Stimulated activated CD4-positive, alpha-beta T cell treated with anti-CD3 and anti-CD28 coated beads, Interleukin-15, amount 100 ng/mL, for 24 hours (primary cell): ENCODE measurements at places on chromosomes 12 and 14.

GRCh38 chr12:18492372-18493025, 231.2 kb downstream of the PIK3C2G start:
- no peak for DNase-seq

GRCh38 chr14:95327558-95328374, 8.1 kb upstream of the CLMN start:
- no peak for DNase-seq

- DNase-seq, result peak; percentile 59
These were observed 704 bp downstream of the ATP2B1 start for GRCh38 chr12:89707703-89708564.

- DNase-seq, result peak; percentile 55
These were observed 126.4 kb downstream of the DUSP6 start for GRCh38 chr12:89225808-89226411.

DNA sequence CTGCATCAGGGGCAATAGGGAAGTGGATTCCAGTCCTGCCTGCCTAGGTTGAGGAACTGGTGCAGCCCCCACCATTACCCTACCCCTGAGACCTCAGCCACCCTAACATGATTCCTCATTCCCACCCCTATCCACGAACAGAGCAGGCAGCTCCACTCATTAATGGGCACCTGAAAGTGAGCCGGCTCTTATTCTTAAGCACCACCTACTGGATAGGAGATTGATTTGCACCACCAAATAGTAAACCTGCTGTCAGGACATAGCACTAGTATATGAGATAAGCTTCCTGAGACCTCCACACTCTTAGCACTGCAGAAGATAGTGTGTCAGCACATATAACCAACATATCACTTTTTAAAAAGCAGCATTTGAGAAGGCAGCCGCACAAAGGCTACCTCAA, 573.2 kb downstream of the SOX5 start:
- DNase-seq, result no peak

GRCh38 chr12:78732481-78732880, 132.1 kb upstream of the SYT1 start:
- no peak for DNase-seq

DNA sequence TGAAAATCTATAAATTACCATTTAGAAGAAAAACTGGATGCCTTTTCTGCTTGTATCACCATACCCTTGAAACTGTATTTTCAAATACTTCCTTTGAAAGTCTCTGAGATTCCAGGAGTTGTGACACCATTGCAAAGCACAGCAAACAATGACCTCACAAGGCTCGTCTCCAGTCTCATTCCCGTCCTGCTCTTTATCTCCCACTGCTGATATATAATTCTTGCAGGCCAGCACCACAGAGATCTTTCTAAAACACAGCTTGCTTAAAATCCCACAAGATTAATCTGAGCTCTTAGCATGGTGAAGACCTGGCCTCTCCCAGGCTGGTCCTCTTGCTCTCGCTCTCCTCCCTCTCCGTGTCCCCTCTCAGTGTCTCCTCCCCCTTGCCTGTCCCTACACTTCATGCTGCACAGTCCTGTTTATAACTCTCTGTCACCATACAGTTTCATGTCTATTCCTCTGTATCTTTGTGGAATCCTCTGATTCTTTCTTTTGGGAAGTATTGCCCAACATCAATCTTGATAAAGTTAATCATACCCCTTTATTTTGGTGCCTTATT, 51.8 kb downstream of the ZFYVE21 start:
- no peak for DNase-seq

- peak; percentile 85 for DNase-seq
These were observed 21.2 kb downstream of the PRPF40B start for GRCh38 chr12:49644620-49644994.

- peak; percentile 44 for DNase-seq
These were observed 50.2 kb downstream of the SETD3 start for GRCh38 chr14:99430491-99430890.

- no peak for DNase-seq
These were observed 84.2 kb upstream of the BMP4 start for GRCh38 chr14:54040846-54041245.

DNA sequence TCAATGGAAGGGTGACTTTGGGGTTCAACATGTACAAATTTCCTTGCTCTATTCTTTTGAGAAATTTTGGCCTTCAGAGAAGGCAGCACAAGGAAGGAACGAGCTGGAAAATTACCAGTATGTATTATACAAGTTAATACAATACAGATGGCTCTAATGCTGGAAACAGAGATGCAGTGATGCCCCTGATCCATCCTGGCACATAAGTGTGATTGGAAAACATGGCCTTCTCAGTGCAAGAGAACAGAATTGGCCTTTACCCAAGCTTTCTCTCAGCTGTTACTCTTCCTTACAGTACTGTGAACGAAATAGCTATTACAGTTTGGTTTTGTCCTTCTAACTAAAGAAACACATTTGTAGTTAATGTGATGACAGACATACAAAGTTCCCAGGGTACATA, 102.5 kb upstream of the GPHB5 start:
- DNase-seq, result no peak

GRCh38 chr12:119914666-119915065, 37.5 kb upstream of the CIT start:
- DNase-seq, result no peak

- DNase-seq, result no peak
These were observed 27.9 kb downstream of the ACTN1 start for GRCh38 chr14:68951035-68951797.

DNA sequence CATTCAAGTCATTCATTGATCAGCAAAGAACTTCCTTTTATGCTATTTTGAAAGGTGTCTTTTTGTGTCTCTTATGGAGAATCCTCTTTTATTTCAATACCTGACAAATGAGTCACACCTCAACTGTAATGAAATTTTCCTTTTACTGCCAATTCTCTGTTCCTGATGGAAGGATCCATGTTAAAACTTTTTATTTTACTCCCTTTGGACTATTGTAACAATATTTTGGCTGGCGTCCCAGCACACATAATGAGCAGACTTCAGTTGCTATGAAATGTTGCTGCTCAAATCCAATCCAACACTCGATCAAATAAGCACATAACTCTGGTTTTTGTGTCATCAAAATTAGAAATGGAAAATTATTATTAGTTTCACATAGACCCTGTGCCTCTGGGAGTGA, 21.9 kb upstream of the SLC15A5 start:
- DNase-seq, result no peak

DNA sequence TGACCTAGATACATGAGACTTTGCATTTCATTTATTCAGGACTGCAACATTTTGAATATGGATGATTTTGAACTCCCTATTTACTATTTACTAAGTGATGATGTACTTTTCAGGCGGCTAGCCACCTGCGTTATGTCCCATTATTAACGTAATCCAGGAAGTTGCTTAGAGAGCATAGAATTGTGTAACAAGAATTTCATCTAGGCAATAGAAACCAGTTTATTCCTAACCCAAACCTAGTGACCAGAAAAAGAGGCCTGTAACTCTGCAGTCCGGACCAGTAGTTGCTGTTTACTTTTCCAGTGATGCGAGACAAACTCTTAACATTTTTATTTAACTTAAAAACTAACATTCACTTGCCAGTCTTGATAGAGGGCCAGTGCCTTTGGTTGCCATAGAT, 12.3 kb downstream of the NUDT4 start:
- no peak for DNase-seq

DNA sequence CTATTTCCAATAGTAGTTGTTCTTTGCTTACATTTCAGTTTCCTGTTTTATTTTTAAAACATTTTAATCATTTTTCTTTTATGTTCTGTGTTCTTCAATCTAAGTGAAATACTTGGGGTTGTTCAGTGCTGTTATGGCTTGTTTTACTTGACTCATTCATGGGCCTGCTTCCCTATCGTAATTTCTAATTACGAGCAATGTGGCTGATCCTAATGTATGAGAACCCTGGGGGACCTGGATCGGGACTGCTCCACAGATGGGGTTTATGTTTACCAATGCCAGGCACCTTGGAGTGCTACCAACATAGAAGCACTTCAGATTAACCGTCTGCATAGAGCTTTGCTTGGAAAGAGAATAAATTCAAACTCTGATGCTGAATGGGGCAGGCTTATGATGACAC, 29.8 kb downstream of the TECPR2 start:
- DNase-seq, result no peak

DNA sequence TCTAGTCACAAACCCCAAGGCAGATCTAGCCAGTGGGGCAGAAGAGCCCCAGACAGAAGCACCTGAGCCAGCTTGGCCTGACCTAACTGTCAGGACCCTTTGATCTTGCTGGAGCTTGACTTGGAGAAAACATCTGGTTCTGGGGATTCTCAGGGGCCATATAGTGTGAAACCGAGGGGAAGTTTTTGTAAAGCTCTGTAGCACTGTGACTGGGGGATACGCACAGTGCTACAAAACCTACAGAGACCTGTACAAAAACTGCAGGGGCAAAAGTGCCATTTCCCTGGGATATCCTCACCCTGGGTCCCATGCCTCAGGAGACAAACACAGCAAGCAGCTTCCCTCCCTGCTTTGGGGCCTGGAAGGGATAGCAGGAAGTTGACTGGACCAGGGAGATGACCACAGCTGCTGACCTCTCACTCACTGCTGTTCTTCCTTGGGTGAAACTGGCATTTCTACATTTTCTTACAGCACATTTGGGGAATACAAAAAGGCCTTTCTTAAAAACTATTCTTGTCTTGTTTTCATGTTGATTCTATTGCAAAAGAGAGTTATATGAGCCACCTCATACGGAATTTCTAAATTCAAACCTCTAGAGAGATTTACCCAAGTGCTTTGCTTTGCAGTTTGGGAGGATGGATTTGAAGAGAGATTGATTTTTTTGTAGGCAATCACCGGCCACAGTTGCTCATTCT, 140.0 kb downstream of the DAD1 start:
- DNase-seq, result no peak

DNA sequence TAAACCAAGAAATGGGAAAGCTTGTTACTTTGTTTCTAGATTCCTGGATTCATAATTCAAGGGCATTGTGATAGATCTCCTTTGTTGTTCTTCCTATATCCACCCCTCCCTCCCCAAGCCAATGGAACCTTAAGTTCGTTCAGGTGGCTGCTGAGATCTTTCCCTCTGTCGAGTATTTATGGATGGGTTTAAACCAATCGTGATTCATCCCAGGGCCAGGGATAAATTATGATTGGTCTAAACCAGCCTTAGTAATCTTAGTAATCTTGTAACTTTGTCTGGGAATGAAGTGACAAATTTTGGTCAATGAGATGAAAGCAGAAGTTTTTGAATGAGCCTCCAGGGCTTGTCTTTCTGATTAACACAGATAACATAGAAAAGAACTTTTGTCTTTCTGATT, 56.1 kb upstream of the PCED1B start:
- no peak for DNase-seq

- peak; percentile 17 for DNase-seq
These were observed 856 bp upstream of the EIF4B start for GRCh38 chr12:53005215-53005985.

GRCh38 chr12:62907078-62907477, 27.9 kb downstream of the PPM1H start:
- DNase-seq, result no peak

DNA sequence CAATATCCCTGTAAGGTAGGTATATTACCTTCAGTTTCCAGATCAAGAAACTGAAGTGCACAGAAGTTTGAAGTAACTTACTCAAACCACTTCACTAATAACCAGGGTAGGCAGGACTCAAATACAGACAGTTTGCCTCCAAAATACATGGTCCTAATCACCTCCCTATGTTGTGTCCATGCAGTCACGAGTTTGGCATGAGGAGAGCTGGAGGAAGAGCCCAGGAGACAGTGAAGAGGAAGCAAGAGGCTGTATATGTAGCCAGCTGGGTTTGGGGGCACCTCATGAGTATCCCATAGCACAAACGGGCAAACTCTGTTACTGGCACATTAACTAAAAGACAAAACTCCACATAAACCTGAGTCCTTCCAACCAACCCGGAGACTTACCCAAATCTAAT, 79.2 kb downstream of the DUSP16 start:
- no peak for DNase-seq

- no peak for DNase-seq
These were observed 273.4 kb upstream of the SLC16A7 start for GRCh38 chr12:59322473-59322872.

DNA sequence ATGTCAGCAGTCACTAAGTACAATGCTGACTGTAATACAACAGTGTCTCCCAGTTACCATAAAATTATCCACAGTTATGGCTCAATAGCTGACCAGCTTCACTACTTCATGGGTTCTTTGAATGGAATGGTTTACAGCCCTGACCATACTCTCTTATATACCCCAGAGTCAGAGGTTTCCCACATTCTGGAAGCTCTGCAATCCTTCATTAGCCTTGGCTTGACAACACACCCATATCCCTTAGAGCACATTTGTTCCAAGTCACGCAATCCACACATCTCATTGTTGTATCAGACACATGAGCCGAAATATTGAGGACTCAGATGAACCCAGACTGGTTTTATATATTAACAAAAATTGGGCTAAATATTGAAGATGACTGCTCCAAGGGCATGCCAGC, 209.4 kb upstream of the PLXNC1 start:
- DNase-seq, result no peak

- DNase-seq, result peak; percentile 90
These were observed 11.1 kb upstream of the NINJ2 start for GRCh38 chr12:674272-674781.

GRCh38 chr12:88529531-88530488, 50.5 kb downstream of the KITLG start:
- DNase-seq, result no peak

- DNase-seq, result peak; percentile 16
These were observed 43.3 kb upstream of the NT5DC3 start for GRCh38 chr12:103884316-103884715.

GRCh38 chr14:39122330-39123138, 8.4 kb downstream of the GEMIN2 start:
- no peak for DNase-seq

DNA sequence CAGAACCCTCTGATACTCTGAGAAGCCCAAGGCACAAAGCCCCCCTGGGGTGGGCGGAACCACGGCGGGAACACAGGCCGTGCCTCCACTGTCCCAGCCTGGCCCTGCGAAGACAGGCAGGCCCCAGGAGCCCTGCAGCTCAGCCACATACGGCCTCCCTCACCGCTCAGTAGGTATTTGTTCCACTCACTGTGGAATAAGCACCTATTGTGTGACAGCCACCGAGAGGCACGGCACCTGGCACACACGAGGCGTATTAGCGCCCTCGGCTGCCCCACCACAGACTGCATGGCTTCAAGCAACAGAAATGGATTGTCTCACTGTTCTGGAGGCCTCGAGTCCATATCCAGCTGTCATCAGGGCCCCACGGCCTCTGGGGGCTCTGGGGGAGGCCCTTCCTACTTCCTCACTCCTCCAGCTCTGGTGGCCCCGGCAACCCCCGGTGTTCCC, 66.3 kb downstream of the NCOR2 start:
- no peak for DNase-seq
